PC-9 (cell line): ENCODE measurements at places on chromosomes 12 and 14. TPM values are rescaled to one million over a fixed set of nuclear protein-coding genes. Genes with fewer than 3 reads are reported as not detected.

The IGF1 gene
- not detected in 2 replicates for total RNA-seq

The KRT73 gene
- total RNA-seq: not detected in 2 replicates

The LRP1-AS gene
- total RNA-seq: not detected in 2 replicates

The TAS2R7 gene
- total RNA-seq: not detected in 2 replicates

The CTSG gene
- not detected in 2 replicates for total RNA-seq

DNA sequence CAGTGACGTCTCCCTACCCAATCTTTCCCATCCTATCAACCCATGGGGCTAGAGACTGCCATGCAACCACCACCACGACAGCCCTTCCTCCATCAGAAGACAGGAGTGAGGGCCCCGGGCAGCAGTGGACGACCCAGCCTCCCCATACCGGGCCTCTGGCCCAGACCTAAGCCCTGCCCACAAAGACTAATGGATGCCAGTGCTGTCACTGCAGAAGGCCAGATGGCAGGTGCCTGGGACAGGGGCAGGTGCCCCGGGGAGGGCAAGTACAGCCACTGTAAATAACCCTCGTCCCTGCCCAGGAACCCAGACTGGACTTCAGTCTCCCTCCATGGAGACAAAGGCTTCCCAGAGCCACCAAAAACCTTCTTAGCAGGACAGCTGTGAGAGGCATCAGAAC lies 20.3 kb upstream of the HSPB8 start:
- H3K4me1 ChIP-seq: no peaks in the 10 kb centered on the region
- H3K4me3 ChIP-seq: no peak overlapping the region
- no peak for DNase-seq
- no peaks in the 10 kb centered on the region for H3K27me3 ChIP-seq
- no peaks in the 10 kb centered on the region for H3K36me3 ChIP-seq
- no peak overlapping the region for H3K27ac ChIP-seq

GRCh38 chr12:18549598-18549997 lies 188.2 kb downstream of the PLCZ1 start:
- no peaks in the 10 kb centered on the region for H3K27me3 ChIP-seq
- no peak for DNase-seq
- no peak overlapping the region for H3K4me3 ChIP-seq
- H3K36me3 ChIP-seq: no peaks in the 10 kb centered on the region
- no peak overlapping the region for H3K27ac ChIP-seq

DNA sequence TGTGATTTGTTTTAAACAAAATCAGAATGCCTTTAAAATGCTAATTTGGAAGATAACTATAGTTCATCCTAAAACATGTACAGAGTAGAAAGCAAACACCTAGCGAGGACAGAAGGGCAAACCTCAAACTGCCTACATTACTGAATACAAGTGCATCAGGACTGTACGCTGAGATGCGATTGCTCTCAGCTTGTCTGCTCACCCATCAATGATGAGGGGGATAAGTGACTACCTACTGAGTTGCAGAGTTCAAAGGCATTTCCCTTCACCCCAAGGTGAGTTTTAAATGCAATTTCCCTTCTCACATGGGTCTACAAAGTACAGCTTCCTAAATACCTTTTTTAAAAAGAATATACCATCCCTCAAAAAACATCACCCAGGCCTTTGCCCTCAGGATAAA lies 52.9 kb downstream of the PHLDA1 start:
- peak overlapping the region; percentile 99 for H3K27ac ChIP-seq
- H3K4me1 ChIP-seq: peaks cover 65% of the 10 kb centered on the region
- DNase-seq: no peak

DNA sequence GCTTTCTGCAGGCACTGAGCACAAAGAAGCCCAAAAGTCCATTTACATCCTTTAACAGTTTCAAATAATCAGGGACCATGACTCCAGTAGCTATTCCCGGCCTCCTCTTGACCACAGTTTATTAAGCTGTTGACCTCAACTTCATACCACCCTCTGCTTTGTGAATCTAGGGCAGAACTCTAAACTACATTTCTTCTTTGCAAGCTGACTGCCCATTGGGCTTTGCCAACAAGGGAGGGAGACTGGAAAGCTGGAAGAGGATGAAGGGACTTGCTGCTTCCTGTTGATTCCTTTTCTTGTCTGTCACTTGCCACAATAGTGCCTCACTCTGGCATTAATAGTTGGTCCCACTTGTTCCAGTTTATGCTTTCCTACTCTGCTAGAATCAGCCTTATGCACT lies 2.7 kb downstream of the CGRRF1 start:
- H3K4me1 ChIP-seq: peaks cover 9% of the 10 kb centered on the region
- H3K4me3 ChIP-seq: no peak overlapping the region
- no peak for DNase-seq
- no peak overlapping the region for H3K27ac ChIP-seq

DNA sequence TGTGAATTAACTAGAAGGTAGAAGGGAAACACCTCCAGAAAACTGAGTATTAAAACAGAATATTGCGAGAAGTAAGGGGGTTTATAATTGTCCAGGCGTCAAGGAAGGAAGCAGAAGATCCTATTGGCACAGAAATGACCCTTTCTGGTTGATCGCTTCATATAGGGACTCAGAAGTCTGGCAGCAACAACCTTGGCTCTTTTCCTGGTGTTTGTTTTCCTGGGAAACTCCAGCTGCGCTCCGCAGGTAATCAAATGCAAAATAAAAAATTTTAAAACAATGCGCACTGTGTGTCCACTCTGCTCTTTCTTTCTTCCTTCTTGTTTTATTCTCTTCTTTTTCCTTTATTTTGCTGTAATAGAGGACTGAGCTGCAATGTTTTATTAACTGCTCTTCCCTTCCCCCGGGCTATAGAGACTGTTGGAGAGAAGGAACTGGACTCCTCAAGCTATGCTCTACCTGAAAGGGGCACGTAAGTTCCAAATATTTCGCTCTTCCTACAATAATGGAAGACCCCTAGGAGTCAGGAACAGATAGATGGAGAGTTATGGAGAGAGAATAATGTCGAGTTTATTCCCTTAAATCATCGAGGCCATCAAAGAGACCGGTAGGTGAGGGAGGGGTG lies 737 bp downstream of the SPX start:
- no peak overlapping the region for H3K27ac ChIP-seq
- H3K4me3 ChIP-seq: peak overlapping the region; percentile 50; the same call in 1 of the 2 replicates
- H3K36me3 ChIP-seq: no peaks in the 10 kb centered on the region

DNA sequence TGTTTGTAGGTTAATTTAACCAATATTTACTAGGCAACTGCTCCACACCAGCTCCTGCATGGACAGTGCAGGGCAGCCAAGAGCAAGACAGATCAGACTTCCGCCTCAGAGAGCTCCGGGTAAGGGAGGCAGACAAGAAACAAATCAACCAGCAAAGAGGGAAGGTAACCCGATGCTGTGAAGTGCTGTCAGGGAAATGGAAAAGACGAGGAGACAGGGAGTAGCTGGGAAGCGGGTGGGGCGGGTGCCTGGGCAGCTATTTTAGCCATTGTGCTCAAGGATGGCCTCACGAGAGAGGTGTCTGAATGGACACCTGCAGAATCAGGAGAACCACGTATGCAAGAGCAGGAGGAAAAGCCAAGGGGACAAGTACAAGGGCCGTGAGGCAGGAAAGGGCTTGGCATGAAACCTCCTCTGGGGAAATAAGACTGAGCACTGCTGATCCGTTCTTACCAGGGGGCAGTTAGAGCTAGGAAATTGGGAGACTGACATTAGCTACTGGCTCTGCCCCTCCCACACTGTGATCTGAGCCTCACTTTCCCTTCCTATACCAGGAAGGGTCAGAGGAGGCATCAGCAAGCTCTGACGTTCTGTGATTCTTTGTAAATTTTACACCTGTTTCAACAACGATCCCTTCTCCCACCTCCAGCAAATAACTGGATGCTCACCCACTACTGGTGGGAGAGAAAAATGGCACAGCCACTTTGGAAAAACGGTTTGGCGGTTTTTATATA lies 6.5 kb upstream of the TMEM119 start:
- no peaks in the 10 kb centered on the region for H3K27me3 ChIP-seq
- H3K4me3 ChIP-seq: no peak overlapping the region

- H3K36me3 ChIP-seq: no peaks in the 10 kb centered on the region
- peaks cover 67% of the 10 kb centered on the region for H3K4me1 ChIP-seq
- DNase-seq: peak; percentile 99
- H3K27me3 ChIP-seq: no peaks in the 10 kb centered on the region
These were observed 79.3 kb downstream of the SSPN start for GRCh38 chr12:26274441-26275312.

GRCh38 chr12:24615967-24616411 lies 332.9 kb downstream of the BCAT1 start:
- H3K27me3 ChIP-seq: no peaks in the 10 kb centered on the region
- peaks cover 9% of the 10 kb centered on the region for H3K4me1 ChIP-seq
- H3K27ac ChIP-seq: no peak overlapping the region
- H3K36me3 ChIP-seq: no peaks in the 10 kb centered on the region
- no peak overlapping the region for H3K4me3 ChIP-seq

GRCh38 chr12:50314636-50315312 lies 31.5 kb upstream of the LIMA1 start:
- H3K4me1 ChIP-seq: peaks cover 11% of the 10 kb centered on the region
- H3K27ac ChIP-seq: no peak overlapping the region
- H3K36me3 ChIP-seq: no peaks in the 10 kb centered on the region
- H3K27me3 ChIP-seq: no peaks in the 10 kb centered on the region
- DNase-seq: peak; percentile 17
- no peak overlapping the region for H3K4me3 ChIP-seq

DNA sequence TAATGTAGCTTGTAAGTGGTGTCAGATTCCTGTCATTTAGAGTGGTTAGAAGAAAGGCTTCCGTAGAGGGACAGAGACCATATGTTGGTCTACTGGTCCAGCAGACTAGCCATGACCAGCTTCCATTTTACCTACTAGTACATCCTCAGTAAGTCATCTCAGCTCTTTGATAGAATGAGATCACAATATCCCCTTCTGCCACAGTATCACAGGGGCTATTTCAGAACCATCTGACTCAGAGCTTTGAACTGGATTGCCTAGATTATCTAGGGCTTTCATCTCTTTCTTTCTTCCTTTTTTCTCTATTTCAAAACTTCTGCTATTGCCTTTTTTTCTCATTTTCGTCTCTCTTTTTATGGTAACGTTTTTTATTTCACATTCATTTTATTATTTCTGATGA lies 4.7 kb downstream of the ZDHHC17 start:
- no peaks in the 10 kb centered on the region for H3K36me3 ChIP-seq
- peaks cover 12% of the 10 kb centered on the region for H3K4me1 ChIP-seq
- H3K27ac ChIP-seq: no peak overlapping the region
- no peak overlapping the region for H3K4me3 ChIP-seq

GRCh38 chr12:61713121-61713520 lies 547.1 kb upstream of the USP15 start:
- DNase-seq: no peak
- H3K27ac ChIP-seq: no peak overlapping the region
- no peaks in the 10 kb centered on the region for H3K4me1 ChIP-seq
- no peaks in the 10 kb centered on the region for H3K27me3 ChIP-seq
- H3K4me3 ChIP-seq: no peak overlapping the region

DNA sequence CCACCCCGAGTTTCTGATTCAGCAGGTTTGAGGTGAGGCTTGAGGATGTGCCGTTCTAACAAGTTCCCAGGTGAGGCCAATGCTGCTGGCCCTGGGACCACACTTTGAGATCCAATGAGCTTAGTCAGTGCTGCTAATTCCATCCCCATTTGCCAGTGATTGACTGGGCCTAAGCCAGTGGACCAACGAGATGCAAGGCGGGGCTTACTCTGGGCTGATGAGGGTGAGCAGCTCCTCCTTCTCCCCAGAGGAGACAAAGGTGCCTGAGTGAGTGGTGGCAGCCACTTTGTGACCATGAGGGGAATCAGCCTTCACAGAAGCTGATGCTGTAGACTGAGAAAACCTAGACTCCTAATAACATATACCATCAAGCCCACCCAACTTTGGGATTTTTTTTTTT lies 23.1 kb upstream of the HNF1A start:
- DNase-seq: no peak
- H3K27ac ChIP-seq: no peak overlapping the region
- no peaks in the 10 kb centered on the region for H3K36me3 ChIP-seq
- no peaks in the 10 kb centered on the region for H3K27me3 ChIP-seq
- no peak overlapping the region for H3K4me3 ChIP-seq
- H3K4me1 ChIP-seq: peaks cover 7% of the 10 kb centered on the region

GRCh38 chr12:121708313-121709063 lies 4.1 kb upstream of the TMEM120B start:
- no peaks in the 10 kb centered on the region for H3K27me3 ChIP-seq
- no peaks in the 10 kb centered on the region for H3K36me3 ChIP-seq
- peaks cover 9% of the 10 kb centered on the region for H3K4me1 ChIP-seq
- no peak for DNase-seq

GRCh38 chr14:44897845-44898151 lies 63.9 kb downstream of the KLHL28 start:
- peak overlapping the region; percentile 90 for H3K27ac ChIP-seq
- no peak for DNase-seq
- peak overlapping the region; percentile 77 for H3K4me3 ChIP-seq
- no peaks in the 10 kb centered on the region for H3K27me3 ChIP-seq
- peaks cover 14% of the 10 kb centered on the region for H3K4me1 ChIP-seq

DNA sequence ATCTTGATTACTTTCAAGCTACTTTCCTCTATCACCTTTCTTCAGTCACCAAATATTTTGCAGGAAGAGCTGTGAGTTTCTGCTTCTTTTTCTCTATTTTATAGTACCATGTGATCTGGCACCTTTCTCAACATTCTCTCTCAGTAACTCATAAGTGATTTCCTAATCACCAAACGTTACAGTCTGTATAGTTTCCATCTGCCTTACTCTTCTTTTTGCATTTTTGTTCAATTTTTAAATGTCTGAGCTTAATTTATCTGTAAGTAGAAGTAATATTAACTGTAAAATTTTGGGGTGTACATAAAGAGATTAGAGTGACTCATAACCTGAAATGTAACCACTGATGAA lies 422.1 kb upstream of the SYT1 start:
- H3K27me3 ChIP-seq: no peaks in the 10 kb centered on the region
- H3K4me1 ChIP-seq: no peaks in the 10 kb centered on the region
- no peak for DNase-seq
- H3K36me3 ChIP-seq: no peaks in the 10 kb centered on the region

- no peaks in the 10 kb centered on the region for H3K4me1 ChIP-seq
- peak overlapping the region; percentile 91 for H3K4me3 ChIP-seq
- no peak overlapping the region for H3K27ac ChIP-seq
- peak; percentile 72 for DNase-seq
- no peaks in the 10 kb centered on the region for H3K27me3 ChIP-seq
- no peaks in the 10 kb centered on the region for H3K36me3 ChIP-seq
These were observed 422 bp upstream of the AK7 start for GRCh38 chr14:96391293-96392118.

DNA sequence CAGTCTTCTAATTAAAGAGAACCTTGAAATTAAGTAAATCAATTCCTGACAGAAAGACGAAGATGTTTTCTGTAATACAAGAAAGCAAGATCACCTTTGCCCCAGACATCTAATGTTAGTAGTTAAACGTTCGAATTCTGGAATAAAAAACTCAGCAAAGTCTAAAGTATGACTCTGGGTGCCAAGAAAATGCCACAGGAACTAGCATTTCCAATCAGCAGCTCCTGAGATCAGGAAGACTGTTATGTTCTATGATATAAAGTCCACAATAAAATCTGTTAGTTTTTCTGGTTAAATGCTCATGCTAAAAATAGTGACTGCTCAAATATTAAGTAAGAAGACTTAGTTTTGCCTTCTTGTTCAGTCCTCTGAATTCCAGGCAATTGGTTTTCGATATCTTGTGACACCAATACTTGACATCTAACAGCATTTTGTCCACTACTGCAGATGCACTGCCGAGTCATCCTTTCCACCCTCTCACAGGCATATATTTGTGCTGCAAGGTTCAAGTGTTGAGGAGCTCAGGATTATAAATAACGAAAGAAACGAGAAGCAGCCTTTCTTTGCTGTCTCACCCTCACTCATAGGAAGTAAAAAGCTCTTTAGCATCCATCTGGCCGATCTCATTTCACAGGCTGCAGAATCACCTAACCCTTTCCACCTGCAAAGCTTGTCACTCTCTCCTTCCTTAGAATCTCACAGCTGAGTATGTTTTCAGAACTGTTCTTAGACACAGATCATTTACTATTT lies 32.0 kb downstream of the SSH1 start:
- no peak for DNase-seq
- no peak overlapping the region for H3K4me3 ChIP-seq
- peaks cover 30% of the 10 kb centered on the region for H3K36me3 ChIP-seq
- no peak overlapping the region for H3K27ac ChIP-seq
- H3K27me3 ChIP-seq: no peaks in the 10 kb centered on the region
- peaks cover 15% of the 10 kb centered on the region for H3K4me1 ChIP-seq
